Pulmonary artery endothelial cell (primary cell): ENCODE measurements at places on chromosomes 2 and 18.

DNA sequence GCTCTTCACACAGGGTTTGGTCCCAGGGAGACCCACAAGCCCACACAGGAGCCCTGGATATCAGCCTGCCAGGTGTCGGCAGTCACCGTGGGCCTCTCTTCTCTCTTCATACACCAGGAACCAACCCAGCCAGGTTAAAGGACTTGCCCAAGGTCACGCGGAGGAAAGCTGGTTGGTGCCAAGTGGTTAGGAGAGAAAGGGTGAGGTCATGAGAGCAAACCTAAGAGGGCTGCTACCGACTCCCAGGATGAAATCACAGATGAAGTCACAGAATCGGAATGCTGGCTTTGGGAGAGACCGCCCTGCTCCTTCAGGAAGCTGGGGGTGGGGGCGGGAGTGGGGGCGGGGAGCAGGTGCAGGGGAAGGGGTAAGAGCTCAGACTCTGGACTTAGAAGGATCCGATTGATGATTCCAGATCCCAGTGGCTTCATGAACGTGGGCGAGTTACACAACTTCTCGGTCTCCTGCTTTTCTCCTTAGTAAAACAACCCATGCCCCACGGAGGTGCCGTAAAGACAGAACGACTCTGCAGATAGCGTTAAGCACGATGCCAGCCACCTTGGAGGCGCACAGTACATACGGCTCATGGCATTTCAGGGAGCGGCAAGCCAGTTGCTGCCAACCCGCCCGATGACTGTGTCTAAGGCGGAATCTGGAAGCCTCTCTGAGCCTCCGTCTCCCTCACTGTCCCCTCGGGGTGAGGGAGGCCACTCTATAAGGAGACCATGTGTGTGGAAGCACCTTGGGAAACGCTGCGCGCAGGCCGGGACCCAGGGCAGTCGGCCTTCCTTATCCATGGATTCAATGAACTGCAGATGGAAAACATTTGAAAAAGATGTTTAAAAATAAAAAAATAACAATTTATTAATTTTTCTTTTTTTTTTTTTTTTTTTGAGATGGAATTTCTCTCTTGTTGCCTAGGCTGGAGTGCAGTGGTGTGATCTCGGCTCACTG is 23.0 kb upstream of the TAF1B start:
- DNase-seq: no peak

GRCh38 chr2:151153601-151154000 is 108.1 kb downstream of the RBM43 start:
- DNase-seq: no peak

- no peak for DNase-seq
Measured at GRCh38 chr2:67304300-67304890, 92.7 kb upstream of the ETAA1 start.

DNA sequence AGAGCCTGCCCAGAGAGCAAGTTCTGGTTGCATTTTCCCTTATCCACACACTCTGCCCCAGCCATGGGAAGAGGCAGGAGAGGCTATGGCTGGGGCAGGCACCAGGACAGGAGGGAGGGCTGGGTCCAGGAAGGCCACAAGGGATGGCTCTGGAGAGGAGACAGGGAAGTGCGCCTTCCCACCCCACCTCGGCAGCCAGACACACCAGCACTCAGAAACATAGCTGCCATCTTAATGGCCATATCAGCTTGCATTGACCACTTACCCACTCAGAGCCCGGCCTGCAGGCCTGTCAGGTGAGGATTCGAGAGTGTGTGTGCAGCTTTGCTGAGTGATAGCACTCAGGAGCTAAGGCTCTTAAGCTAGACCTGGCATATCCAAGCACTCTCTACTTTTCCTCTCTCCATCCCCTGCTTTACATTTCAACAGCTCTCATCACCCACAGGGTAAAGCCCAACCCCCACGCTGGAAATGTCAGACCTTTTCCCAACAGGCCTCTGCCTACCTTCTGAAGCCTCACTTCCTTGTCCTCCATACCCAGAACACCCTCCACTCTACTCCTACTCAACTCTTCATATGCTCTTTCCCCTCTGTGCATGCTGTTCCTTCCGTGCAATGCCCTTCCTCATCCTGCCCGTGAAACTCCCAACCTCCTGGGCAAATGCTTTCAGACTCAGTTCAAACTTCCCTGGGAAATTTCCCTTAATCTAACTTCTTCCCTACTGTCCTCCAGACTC is 147.9 kb downstream of the TNS1 start:
- no peak for DNase-seq

- DNase-seq: no peak
Measured at GRCh38 chr18:44508474-44508873, 172.2 kb upstream of the SETBP1 start.

- DNase-seq: no peak
Measured at GRCh38 chr2:121558329-121558728, 27.6 kb downstream of the RNU4ATAC start.

GRCh38 chr2:11832531-11832930 is 86.1 kb downstream of the LPIN1 start:
- DNase-seq: no peak

GRCh38 chr2:138474100-138474825 is 27.3 kb upstream of the SPOPL start:
- DNase-seq: peak; percentile 91

DNA sequence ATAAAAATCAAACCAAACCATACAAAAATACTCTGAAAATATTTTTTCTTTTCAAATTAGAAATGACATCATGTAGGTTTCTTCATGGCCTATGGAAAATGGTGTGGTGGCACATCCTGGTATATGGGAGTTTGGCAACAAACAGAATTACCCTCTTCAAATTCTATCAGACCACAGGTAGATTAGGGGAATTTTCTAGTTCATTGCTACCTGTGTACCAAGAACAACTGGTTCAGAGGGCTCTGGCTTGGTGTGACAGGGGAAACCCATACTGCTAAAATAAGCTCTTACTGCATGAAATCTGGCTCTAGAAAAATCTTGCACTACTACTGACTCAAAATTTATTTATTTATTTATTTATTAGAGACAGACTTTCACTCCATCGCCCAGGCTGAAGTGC is 63.4 kb upstream of the PELI1 start:
- DNase-seq: no peak

DNA sequence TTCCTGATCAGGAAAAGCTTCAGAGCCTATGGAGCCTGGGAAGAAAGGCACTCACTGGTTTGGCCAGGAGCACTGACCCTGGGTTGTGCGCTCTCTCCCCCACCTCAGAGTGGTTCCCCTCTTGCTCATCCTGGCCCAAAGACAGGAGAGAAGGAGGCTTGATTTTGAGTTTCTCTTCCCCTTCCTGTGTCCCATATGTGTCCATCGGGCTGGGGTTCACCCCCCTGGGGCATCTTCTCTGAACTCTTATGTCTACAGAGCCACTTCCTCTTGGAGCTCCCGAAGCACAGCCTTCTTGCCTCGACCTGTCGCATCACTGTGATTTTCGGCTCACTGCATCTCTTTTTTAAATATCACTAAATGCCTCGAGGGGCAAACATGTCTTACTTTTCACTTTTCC is 692.3 kb downstream of the RNF144A start:
- DNase-seq: no peak

- DNase-seq: no peak
Measured at GRCh38 chr18:35158728-35159450, 81.9 kb upstream of the ZNF397 start.

- no peak for DNase-seq
Measured at GRCh38 chr18:34929336-34929780, 111.9 kb upstream of the MAPRE2 start.

GRCh38 chr2:135791418-135792190 is 45.4 kb downstream of the LCT start:
- no peak for DNase-seq

- no peak for DNase-seq
Measured at GRCh38 chr2:213411582-213412289, 127.5 kb downstream of the SPAG16 start.

DNA sequence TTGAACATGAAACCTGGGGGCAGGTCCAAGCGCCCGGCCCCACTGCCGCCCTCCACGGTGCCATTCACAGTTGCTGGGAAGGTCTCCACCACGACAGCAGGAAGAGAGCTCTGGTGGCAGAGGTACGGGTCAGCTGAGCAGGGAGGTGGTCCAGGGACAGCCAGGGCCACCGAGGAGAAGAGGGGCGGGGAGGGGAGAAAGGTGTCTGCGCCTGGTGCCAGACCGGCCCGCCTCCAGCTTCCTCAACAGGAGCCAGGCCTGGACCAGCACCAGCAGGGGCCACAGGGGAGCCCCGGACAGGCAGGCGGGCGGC is 56.2 kb downstream of the BIN1 start:
- DNase-seq: no peak
